Upper lobe of right lung (tissue), 1 donor: ENCODE measurements at places on chromosomes 3 and 15. TPM values are rescaled to one million over a fixed set of nuclear protein-coding genes. Genes with fewer than 3 reads are reported as not detected.

DNA sequence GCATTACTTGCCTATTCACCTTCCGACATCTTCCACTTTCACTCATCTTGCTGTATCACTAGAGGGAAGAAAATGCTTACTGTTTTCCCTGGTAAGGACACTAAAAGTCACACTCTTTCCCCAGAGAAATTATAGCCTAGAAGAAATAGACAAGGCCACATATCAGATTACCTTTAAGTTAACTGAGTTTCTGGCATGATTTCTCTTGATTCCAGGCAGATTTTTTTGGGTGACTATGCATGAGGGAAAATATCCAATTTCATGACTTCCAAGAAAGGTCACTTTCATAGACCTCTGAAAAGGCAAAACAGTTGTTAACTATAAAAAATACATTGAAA is 30.3 kb downstream of the TCF12 start:
- H3K4me3 ChIP-seq, result no peak overlapping the region
- H3K36me3 ChIP-seq, result no peaks in the 10 kb centered on the region
- H3K27ac ChIP-seq, result no peak overlapping the region
- H3K27me3 ChIP-seq, result no peaks in the 10 kb centered on the region

DNA sequence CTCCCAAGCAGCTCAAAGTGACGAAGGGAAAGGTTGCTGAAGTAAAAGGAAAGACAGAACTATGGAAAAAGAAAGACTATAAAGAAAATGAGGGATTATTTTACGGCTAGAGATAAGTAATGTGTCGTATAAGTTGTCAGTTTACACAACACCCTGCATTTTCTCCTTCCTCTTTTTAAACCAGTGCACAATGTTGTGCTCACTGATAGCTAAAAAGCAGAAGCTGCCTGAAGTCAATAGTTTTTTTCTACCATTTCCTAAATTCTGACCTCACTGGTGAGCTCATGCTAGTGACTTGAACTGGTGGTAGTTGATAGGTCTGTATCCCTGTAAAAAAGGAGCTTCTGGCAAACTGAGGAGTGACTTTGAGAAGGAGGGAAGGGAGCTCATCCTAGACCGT is 368.6 kb upstream of the GBE1 start:
- H3K27me3 ChIP-seq, result no peaks in the 10 kb centered on the region
- no peak overlapping the region for H3K27ac ChIP-seq
- DNase-seq, result no peak
- H3K4me3 ChIP-seq, result no peak overlapping the region
- H3K36me3 ChIP-seq, result no peaks in the 10 kb centered on the region
- H3K4me1 ChIP-seq, result no peaks in the 10 kb centered on the region

DNA sequence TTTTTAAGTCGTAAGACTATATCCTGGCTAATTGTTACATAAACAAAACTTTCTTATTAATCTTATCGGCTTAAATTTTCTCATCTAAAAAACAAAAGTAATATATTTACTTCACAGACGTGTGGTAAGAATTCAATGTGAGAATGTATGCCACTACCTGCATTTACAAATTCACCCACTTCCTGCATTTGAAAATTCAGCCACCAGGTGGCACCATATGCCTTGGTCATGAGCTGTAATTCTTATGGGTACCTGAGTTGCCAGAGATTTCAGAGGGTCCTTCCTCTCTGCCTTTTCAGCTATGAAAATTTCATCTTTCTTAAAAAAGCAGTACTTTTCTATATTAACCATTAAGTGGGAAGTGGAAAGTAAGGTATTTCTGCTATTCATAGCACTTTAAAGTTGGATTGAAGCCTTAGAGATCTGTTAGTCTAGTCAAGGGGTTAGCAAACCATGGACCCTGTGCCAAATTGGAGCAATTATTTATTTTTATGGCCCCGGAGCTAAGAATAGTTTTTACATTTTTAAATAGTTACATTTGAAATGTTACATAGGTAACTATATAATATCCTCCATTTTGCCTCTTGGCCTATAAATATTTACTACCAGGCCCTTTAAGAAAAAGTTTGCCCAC is 127.8 kb downstream of the HCN4 start:
- no peaks in the 10 kb centered on the region for H3K4me1 ChIP-seq
- peaks cover 6% of the 10 kb centered on the region for H3K36me3 ChIP-seq
- no peak overlapping the region for H3K4me3 ChIP-seq
- H3K27me3 ChIP-seq, result no peaks in the 10 kb centered on the region

DNA sequence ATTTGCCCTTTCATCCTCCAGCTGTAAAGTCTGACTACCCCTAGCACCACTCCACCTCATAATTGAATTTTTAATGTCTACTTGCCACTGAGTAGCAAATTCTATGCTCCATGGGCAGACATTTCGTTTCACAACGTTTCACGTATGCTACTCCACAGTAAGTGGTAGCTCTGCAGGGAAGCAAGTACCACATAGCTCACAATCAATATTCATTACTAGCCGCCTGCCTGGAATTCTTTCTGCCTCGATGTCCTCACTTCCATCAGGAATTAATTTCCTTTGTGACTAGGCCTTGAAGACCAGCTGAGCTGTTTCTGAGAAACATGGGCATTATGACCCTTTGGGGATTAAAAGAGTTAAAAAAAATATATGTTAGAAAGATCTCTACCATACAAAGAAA is 15.3 kb downstream of the NPTN start:
- H3K27me3 ChIP-seq, result no peaks in the 10 kb centered on the region
- DNase-seq, result no peak
- peaks cover 20% of the 10 kb centered on the region for H3K4me1 ChIP-seq

DNA sequence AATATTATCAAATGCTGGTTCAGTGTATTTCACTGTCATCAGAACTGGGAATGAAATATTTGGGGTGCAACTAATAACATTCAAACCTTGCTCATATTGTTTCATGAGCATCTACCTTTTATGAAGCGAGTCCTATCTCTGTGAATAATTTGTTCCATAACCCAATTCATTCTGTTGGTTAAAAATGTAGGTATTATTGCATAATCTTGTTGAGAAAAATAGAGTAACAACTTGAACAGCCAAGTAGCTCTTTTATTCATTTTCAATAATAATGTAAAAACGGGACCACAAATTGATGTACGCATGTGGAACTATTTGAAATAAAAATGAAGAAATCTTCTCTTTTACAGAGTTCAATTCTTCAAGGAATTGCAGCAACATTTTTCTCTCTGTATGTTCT is 30.1 kb upstream of the TBC1D5 start:
- H3K36me3 ChIP-seq, result no peaks in the 10 kb centered on the region
- H3K27me3 ChIP-seq, result no peaks in the 10 kb centered on the region
- H3K4me3 ChIP-seq, result no peak overlapping the region
- no peak for DNase-seq

The FAM174B gene
- total RNA-seq, result 62.9 TPM

The TMCO5A gene
- total RNA-seq, result not detected

The DLEC1 gene
- 2.7 TPM for total RNA-seq
